B cell (primary cell): ENCODE measurements at places on chromosomes 5 and 9. TPM values are rescaled to one million over a fixed set of nuclear protein-coding genes. Genes with fewer than 3 reads are reported as not detected.

PLCXD3 gene
- not detected in 2 replicates for polyA plus RNA-seq

PROB1 gene
- polyA plus RNA-seq, result 1.1 and 1.2 TPM in 2 replicates

IL4 gene
- not detected in 2 replicates for polyA plus RNA-seq

TLE1 gene
- 80.3 and 95.4 TPM in 2 replicates for polyA plus RNA-seq

CA9 gene
- not detected in 2 replicates for polyA plus RNA-seq

IL7R gene
- polyA plus RNA-seq, result 2.4 and 4.0 TPM in 2 replicates

SEMA5A gene
- not detected in 2 replicates for polyA plus RNA-seq

PAPPA gene
- not detected in 2 replicates for polyA plus RNA-seq

GTF2H2C gene
- 13.2 and 23.8 TPM in 2 replicates for polyA plus RNA-seq

DIPK1B gene
- polyA plus RNA-seq, result 9.6 and 49.8 TPM in 2 replicates

PCDHA1 gene
- not detected in 2 replicates for polyA plus RNA-seq

ELAVL2 gene
- not detected in 2 replicates for polyA plus RNA-seq

DNA sequence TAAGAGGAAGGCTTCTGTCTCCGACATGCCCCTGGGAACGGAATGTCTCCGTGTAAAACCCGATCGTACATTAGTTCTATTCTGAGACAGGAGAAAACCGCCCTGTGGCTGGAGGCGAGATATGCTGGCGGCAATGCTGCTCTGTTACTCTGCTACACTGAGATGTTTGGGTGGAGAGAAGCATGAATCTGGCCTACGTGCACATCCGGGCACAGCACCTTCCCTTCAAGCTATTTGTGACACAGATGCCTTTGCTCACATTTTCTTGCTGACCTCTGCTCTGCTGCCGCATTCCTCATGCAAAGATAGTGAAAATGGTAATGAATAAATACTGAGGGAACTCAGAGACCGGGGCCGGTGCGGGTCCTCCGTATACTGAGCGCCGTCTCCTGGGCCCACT is 2.2 kb upstream of the DPP7 start:
- DNase-seq, result no peak
- H3K4me3 ChIP-seq, result no peak overlapping the region
- H3K27me3 ChIP-seq, result no peaks in the 10 kb centered on the region
- H3K27ac ChIP-seq, result no peak overlapping the region
- peaks cover 37% of the 10 kb centered on the region for H3K4me1 ChIP-seq

DNA sequence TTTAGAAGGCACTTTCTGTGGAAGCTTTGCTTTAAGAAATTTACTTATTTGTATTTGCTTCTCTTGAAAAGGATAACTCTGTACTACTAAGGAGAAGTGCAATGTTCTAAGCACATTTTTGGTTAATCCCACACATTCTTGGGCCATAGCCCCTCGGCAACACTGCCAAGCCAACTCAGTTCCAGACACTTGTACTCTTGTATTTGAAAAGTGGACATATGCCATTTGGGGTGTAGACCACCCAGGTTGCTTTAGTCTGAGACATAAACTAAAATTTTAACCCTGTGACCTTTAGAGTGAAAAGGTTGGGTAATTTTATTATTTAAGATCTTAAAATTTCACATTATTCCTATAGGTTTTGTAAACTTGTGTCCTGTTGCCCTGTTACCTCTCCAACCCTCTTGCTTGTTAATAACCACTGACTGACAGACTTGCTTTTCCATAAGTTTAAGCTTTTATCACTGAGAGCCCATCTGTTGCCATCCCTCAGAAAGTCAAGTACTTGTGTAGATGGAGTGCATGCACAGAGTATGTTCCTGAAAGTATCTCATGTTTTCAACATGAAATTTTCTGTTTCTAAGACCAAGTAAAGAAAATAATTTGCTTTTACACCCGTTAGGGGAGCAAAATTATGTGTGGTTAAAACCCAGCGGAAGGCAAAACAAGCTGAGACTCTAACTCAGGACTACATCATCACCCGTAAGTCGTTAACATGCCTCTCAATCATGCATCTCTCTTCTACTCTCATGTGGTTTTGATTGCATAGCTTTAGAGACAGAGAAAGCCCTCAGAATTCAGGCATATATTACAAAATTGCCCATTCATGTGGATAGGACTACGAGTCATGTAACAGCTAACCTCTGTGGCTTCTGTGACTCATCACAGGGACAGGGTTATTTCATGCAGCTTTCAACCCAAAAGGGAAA is 117.3 kb downstream of the GDNF start:
- H3K36me3 ChIP-seq, result peaks cover 45% of the 10 kb centered on the region
- H3K27ac ChIP-seq, result no peak overlapping the region
- H3K27me3 ChIP-seq, result no peaks in the 10 kb centered on the region

- no peak for DNase-seq
- H3K27me3 ChIP-seq, result no peaks in the 10 kb centered on the region
- H3K4me3 ChIP-seq, result no peak overlapping the region
- H3K36me3 ChIP-seq, result no peaks in the 10 kb centered on the region
- no peak overlapping the region for H3K27ac ChIP-seq
- H3K4me1 ChIP-seq, result peaks cover 6% of the 10 kb centered on the region
Observed at GRCh38 chr5:93676704-93677103, 64.7 kb downstream of the POU5F2 start.

GRCh38 chr5:28104080-28104479 is 1065.7 kb upstream of the CDH9 start:
- no peak overlapping the region for H3K4me3 ChIP-seq
- DNase-seq, result no peak
- H3K27ac ChIP-seq, result no peak overlapping the region
- H3K27me3 ChIP-seq, result no peaks in the 10 kb centered on the region
- H3K4me1 ChIP-seq, result no peaks in the 10 kb centered on the region
- no peaks in the 10 kb centered on the region for H3K36me3 ChIP-seq

DNA sequence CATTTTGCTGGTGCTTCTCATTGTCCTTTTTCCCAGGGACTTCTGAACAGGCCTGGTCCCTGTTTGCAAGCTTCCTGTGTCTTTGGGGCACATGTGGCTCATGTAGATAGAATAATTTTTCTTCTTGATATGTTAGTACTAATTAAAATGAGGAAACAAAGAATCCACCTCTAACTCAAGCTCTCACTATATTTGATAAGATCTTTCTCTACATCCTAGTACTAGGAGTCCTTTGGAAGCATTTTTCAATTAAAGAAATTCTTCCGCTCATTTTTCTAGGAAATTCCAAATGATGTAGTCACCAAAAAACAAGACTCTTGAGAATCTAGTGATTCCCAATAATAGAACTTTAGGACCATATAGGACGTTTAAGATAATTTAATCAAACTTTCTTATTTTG is 165.3 kb downstream of the SEC61B start:
- H3K4me3 ChIP-seq, result no peak overlapping the region
- no peaks in the 10 kb centered on the region for H3K4me1 ChIP-seq
- H3K27ac ChIP-seq, result no peak overlapping the region
- H3K36me3 ChIP-seq, result no peaks in the 10 kb centered on the region

- H3K4me3 ChIP-seq, result no peak overlapping the region
- no peak overlapping the region for H3K27ac ChIP-seq
- no peaks in the 10 kb centered on the region for H3K4me1 ChIP-seq
- DNase-seq, result no peak
- H3K27me3 ChIP-seq, result no peaks in the 10 kb centered on the region
Observed at GRCh38 chr9:125854553-125855275, 107.5 kb downstream of the PBX3 start.

GRCh38 chr9:73023025-73023541 is 70.2 kb upstream of the ALDH1A1 start:
- no peaks in the 10 kb centered on the region for H3K36me3 ChIP-seq
- no peak overlapping the region for H3K27ac ChIP-seq
- H3K27me3 ChIP-seq, result no peaks in the 10 kb centered on the region
- DNase-seq, result peak; percentile 54
- peaks cover 15% of the 10 kb centered on the region for H3K4me1 ChIP-seq
- H3K4me3 ChIP-seq, result no peak overlapping the region

DNA sequence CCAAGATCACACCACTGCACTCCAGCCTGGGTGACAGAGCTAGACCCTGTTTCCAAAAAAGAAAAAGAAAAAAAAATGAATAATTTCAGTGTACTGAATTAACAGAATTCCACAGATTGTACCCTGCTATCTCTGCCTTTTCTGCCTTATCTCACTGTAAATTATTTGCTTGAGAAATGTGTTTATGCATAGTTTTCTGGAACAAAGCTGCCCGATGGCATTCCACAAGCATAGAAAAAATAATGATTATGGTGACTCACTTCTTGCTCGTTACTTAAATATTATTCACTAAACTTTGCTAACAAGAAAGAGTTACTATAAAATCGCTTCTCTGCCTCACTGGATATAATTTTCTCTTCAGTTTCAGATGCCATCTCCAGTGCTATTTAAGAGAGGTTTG is 88.7 kb upstream of the FAM169A start:
- H3K27ac ChIP-seq, result no peak overlapping the region
- H3K36me3 ChIP-seq, result no peaks in the 10 kb centered on the region
- no peak for DNase-seq
- H3K4me1 ChIP-seq, result no peaks in the 10 kb centered on the region
- no peaks in the 10 kb centered on the region for H3K27me3 ChIP-seq
- H3K4me3 ChIP-seq, result no peak overlapping the region

DNA sequence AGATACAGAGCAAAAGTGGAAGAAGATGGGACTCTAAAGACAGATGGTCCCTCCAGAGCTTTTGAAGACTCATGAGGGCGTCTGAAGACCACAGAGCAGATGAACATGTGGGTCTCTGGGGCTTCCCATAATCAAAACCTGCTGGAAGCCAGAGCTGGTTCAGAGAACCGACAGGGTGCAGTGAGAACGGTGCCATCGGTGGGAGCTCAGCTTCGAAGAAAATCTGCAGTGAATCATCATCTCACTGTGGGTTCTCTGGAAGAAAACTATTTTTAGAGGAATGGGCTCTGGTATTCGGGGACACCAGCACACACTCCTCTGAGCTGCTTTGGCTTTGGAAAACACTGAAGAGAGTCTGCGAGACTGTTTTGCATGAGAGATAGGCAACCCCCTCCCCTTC is 222.4 kb upstream of the PANK3 start:
- no peak for DNase-seq
- no peaks in the 10 kb centered on the region for H3K4me1 ChIP-seq
- no peak overlapping the region for H3K27ac ChIP-seq
- H3K36me3 ChIP-seq, result no peaks in the 10 kb centered on the region
- H3K4me3 ChIP-seq, result no peak overlapping the region

- no peak overlapping the region for H3K27ac ChIP-seq
- no peaks in the 10 kb centered on the region for H3K27me3 ChIP-seq
- no peaks in the 10 kb centered on the region for H3K36me3 ChIP-seq
- H3K4me3 ChIP-seq, result no peak overlapping the region
Observed at GRCh38 chr5:124110942-124111341, 599.0 kb downstream of the CSNK1G3 start.

DNA sequence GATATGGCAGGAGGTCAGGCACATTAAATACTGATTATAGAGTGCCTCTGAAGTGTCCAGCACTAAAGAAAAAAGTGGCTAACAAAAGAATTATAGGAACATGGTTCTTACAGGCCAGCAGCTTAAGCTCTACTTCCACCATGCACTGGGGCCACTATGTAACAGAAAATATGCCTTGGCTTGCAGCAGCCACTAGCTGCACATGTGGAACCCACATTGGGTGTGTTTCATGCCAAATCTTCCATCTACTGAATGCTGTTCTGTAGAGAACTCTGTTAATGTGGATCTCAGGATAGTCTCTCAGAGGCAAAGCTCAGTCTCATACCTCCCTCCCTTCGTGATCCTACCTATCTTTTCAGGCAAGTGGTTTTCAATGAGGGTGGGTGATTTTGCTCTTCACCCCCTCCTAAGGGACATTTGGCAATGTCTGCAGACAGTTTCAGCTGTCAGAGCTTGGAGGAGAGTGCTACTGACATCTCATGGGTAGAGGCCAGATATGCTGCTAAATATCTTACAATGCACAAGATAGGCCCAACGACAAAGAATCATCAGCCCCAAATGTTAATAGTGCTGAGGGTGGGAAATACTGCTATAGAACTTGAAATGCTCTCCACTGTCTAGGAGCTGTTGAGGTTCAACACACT is 218.9 kb downstream of the TARS1 start:
- H3K27me3 ChIP-seq, result no peaks in the 10 kb centered on the region
- DNase-seq, result no peak
- H3K4me3 ChIP-seq, result no peak overlapping the region
- no peaks in the 10 kb centered on the region for H3K4me1 ChIP-seq

DNA sequence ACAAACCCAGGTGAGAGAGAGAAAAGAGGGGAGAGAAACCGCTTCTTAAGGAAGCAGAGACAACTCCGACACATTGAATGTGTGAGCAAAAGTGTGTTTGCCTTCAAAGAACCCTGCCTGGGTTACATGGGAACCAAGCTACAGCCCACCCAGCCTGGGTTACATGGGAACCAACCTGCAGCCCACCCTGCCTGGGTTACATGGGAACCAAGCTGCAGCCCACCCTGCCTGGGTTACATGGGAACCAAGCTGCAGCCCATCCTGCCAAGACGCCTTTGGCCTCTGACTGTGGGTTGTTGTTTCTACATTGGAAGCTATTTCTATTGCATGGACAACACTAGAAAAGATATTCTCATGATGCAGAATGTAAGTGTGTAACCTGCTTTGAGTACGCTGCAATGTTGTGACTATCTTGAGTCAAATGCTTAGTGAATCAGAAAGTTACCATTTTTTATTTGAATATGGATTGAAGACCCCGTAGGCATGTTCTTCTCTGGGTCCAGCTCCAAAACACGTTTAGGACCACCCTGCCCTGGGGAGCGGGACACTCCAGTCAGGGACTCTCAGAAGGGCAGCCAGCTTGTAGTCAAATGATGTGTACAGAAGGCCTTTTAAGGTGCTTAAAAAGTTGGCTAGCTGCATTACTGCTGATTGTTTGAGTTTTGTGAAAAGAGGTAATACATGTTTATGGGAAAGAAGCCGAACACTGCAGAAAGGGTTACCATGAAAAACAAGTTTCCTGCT is 39.1 kb upstream of the UNC5A start:
- H3K36me3 ChIP-seq, result no peaks in the 10 kb centered on the region
- DNase-seq, result no peak
- no peak overlapping the region for H3K4me3 ChIP-seq
- no peaks in the 10 kb centered on the region for H3K4me1 ChIP-seq
- H3K27me3 ChIP-seq, result no peaks in the 10 kb centered on the region

DNA sequence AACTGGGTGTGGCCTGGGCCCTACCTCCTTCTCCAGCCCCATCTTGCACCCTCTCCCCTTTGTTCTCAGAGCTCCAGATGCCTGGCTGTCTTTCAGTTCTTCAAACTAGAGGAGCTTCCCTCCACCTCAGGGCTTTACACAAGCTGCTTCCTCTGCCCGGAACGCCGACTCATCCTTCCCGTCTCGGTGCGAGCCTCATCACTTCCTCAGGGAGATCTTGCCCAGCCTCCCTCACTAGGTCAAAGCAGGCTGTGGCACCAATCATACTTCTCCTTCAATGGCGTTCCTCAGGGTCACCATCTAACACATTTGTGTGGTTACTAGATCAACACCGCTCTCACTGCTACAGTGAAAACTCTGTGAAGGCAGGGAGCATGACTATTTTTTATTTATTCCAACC is 56.2 kb upstream of the ZSWIM6 start:
- no peak overlapping the region for H3K4me3 ChIP-seq
- H3K27me3 ChIP-seq, result no peaks in the 10 kb centered on the region
- DNase-seq, result peak; percentile 31
- no peaks in the 10 kb centered on the region for H3K36me3 ChIP-seq
- peaks cover 30% of the 10 kb centered on the region for H3K4me1 ChIP-seq
